NCI-H460 (cell line): ENCODE measurements at places on chromosomes 16 and 17.

DNA sequence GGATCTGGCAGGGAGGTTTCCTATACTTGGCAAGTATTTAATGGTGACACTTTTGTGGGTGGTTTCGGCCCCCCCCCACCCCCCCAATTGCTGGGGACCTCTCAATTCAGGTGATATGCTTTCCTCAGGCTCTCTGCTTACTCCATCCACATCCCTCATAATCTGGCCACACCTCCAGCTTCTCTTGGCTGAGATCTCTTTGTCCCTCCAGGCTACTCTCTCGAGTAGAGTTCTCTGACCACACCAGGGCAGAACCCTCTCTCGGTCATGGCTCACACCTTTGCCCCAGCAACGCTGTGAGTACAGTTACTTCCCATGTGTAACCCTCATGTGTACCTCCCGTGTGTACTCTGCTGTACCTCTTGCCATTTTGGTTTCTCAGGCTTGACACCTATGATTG lies 34.1 kb upstream of the SRSF1 start:
- no peak for DNase-seq

DNA sequence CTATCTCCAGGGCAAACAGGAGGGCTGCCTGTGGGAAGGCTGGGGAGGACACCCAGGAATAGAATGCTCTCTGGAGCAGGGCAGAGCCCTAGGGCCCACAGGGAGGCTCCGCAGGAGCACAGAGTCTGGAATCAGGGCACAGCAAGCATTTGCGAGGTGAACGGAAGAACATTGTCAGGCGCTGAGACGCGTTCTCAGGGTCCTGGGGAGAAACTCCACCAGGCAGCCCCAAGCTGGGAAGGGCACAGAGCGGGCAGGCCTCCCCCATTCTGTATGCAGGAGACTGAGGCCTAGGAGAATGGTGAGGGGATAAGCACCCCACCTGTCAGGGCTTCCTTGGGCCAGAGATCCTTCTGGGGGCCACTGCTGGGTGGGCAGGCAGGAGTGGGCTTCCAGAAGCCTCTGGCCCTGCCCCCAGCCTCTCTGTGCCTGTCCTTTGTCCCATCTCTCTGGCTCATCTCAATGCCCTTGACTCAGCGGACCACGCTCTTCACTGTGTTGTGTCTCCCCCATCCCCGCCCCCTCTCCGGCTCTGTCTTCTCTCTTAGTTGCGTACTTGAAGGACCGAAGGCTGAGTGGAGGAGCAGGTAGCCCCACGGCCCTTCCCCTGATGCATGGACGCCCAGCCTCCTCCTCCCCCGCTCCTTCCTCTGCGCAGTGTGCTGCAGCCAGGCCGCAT lies 5.1 kb upstream of the SETD6 start:
- DNase-seq: no peak

- DNase-seq: peak; percentile 97
These were observed at the start of gene ATXN7L3 for GRCh38 chr17:44199553-44200477. Gene ATXN7L3, minus strand, starts transcription at chr17:44199884. Its CDS starts 1,814 bp downstream, at chr17:44198070.

DNA sequence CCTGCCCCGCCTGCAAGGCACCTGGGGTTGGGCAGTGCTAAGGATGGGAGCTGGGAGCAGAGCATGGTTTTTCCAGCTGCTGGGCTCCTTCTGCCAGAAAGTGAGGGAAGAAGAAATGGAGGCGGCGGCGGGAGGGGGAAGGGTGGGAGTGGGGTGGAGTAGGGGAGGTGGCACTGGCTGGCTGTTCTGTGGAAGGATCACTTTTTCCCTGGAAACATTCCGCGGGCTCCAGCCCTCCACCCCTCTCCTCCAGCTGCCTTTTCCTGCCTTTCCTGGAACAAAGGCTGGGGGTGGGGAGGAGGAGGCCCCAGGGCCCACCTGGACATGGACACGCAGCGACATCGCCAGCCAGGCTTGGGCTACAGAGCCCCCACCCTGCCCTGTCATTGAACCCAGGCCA lies 41.1 kb downstream of the CFAP20 start:
- no peak for DNase-seq

DNA sequence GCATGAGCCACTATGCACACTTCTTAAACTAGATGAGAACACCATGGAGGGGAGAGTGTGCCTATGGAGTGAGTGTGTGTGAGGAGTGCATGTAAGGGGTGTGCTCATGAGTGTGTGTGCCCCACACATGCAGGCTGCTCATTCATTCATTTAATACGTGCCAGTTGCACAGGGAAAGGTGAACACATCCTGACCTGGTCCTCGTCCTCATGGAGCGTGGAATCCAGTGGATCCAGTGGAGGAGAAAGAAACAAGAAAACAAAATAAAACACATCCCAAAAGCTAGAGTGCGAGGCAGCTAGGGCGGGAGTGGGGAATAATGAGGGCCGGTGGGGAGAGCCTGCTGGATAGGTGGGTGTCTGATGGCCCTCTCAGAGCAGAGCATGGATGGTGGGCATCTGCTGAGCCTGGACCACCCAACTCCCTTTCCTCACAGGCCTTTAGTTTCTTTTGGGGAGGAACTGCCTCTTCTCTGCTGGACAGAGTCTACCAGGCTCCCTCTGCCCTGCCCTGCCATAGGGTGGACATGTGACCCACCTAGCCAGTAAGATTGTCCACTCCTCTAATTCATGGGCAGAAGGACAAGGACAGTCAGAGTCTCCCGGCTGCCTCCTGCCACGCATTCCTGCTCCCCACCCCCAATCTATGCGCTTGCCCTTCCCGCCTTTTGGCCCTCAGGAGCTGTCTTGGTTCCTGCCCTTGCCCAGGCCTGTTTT lies 204.3 kb downstream of the RAB11FIP4 start:
- no peak for DNase-seq

DNA sequence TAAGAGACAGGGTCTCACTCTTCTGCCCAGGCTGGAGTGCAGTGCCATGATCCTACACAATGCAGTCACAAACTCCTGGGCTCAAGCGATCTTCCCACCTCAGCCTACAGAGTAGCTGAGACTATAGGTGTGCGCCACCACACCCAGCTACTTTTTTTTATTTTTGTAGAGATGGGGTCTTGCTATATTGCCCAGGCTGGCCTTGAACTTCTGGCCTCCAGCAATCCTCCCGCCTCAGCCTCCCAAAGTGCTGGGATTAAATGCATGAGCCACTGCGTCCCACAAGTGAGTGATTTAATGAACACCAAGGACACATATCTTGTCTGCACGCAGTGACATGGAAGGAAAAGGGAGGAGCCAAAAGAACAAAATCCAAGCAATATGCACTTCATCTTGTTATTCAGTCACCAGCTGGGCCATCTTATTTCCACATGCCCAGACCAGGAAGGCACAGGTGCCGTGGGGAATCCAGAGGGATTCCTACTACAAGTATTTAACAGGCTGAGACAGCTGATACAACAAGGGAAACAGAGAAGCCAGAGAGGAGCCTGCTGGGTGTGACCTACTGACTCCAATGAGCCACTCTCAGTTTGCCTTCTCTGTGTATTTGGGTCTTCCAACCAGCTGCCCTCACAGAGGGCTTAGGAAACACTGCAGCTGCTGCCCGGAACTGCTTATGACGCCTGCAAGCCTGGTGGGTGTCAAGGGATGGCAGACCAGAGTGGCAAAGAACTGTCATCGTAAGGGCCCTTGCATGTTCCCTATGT lies 17.0 kb downstream of the LSM12 start:
- no peak for DNase-seq

DNA sequence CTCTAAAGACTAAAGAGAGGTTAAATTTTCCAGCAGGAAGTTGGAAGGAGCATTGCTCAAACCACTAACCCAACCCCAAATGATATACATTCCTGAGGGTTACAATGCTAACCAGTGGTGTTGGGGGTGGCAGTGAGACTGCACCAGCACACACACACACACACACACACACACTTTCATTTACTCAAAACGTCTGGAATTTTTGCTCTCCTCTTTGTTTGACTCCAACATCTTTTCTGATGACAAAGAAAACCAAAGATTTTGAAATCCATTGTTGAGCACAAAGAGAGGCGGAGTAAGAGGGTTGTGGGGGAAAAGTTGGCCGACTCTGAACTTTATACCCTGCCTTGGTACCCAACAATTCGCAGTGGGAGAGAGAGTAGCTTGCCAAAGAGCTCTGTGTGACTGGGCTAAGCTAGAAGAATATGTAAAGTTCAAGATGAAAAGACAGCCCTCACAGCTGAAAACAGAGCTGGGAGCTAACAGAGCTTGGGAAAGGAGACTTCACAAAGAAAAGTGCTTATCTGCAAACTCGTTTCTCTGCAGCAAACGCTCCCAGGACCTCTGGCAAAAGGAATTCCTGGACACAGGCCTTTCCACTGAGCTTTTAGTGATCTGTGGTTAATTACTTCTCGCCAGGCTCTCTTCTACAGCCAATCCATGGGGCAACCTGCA lies 426.0 kb upstream of the CDH11 start:
- DNase-seq: no peak

GRCh38 chr17:34314279-34314678 lies 5.0 kb upstream of the CCL8 start:
- no peak for DNase-seq

DNA sequence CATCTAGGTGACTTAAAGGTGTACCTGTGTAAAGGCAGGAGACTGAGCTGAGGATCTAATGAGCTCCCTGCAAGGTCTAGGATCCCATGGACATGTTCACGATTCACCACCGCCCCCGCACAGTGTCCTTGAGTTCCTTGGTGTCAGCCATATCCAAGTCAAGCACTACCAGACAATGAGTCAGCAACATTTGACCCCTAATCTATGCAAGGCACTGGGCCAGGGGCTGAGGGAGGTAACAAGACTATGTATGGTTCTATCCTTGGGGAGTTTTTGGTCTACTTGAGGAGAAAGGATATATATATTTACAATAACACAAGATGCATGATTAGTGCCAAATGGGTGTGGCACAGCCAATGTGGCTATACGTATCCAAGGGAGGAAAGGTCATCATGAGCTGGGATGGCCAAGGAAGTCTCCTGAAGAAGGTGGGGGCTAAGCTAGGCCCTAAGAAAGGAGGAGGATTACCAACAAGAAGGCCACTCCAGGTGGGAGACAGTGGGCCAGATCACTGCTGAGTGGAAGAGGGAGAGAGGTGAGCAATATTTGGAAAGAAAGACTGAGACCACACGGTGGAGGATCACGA lies 35.0 kb downstream of the ITGB3 start:
- no peak for DNase-seq
